ENCODE measurements at places on chromosomes 2 and 18. TPM values are rescaled to one million over a fixed set of nuclear protein-coding genes. Genes with fewer than 3 reads are reported as not detected.

Gene COL5A2
- 6.7 TPM for total RNA-seq

GRCh38 chr18:47997338-47997780 is 66.9 kb upstream of the SMAD2 start:
- peak; percentile 19 for DNase-seq

DNA sequence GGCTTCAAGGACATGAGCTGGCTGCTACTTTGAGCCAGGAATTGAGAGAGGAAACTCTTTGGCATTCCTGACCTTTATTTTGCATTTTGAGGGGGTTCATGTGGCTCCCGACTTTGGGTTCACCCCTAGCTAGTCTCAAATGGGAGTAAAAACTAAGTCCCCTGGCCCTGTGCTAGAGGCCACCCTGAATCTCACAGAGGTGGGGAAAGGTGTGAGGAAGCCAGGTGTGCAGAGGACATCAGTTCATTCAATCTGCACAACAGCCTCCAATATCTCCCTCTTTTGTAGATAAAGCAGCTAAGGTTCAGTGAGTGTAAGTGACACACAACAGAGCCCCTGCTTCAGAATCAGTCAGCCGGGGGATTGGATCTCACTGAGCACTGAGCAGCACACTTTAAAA is 325.7 kb downstream of the DCDC2C start:
- DNase-seq = no peak

- DNase-seq = no peak
Observed at GRCh38 chr18:8800876-8801262, 95.5 kb downstream of the MTCL1 start.

GRCh38 chr2:168694866-168695265 is 107.6 kb upstream of the NOSTRIN start:
- no peak for DNase-seq
